ENCODE measurements at places on chromosomes 4 and X. TPM values are rescaled to one million over a fixed set of nuclear protein-coding genes. Genes with fewer than 3 reads are reported as not detected.

The HAUS3 gene
- total RNA-seq, result 5.0 TPM

The NLGN4X gene
- total RNA-seq, result 1.5 TPM

The ADD1 gene
- 113 TPM for total RNA-seq

The IGSF1 gene
- total RNA-seq, result 0.40 TPM

The ZCCHC13 gene
- not detected for total RNA-seq

The GPR143 gene
- total RNA-seq, result 0.78 TPM

The NR3C2 gene
- 12.0 TPM for total RNA-seq

The PCYT1B gene
- 0.05 TPM for total RNA-seq

The ARAP2 gene
- total RNA-seq, result 7.4 TPM

The NOX1 gene
- not detected for total RNA-seq

The TRPC5OS gene
- not detected for total RNA-seq

The ERCC6L gene
- total RNA-seq, result 0.08 TPM

The WDR13 gene
- 86.7 TPM for total RNA-seq

The NPY2R gene
- total RNA-seq, result not detected

The GC gene
- total RNA-seq, result 3,366 TPM

The KDR gene
- total RNA-seq, result 13.5 TPM

The SMR3B gene
- total RNA-seq, result not detected

The RAB9B gene
- not detected for total RNA-seq

The PNMA5 gene
- not detected for total RNA-seq

The IL2 gene
- 1.2 TPM for total RNA-seq

The POU4F2 gene
- total RNA-seq, result not detected

The EDA2R gene
- total RNA-seq, result 0.15 TPM

The SNCA gene
- total RNA-seq, result 0.20 TPM

The PRRG3 gene
- total RNA-seq, result 0.38 TPM

The DCLK2 gene
- total RNA-seq, result 0.68 TPM

The FBXW7 gene
- 12.2 TPM for total RNA-seq

The MYOZ2 gene
- total RNA-seq, result not detected

The SULT1B1 gene
- total RNA-seq, result 31.0 TPM

The RBM46 gene
- 0.15 TPM for total RNA-seq

The CAPN6 gene
- total RNA-seq, result 0.28 TPM

The MAGEA9B gene
- not detected for total RNA-seq

The MRPL1 gene
- total RNA-seq, result 13.8 TPM

The CHM gene
- 6.1 TPM for total RNA-seq

The GLOD5 gene
- total RNA-seq, result 3.1 TPM

The LRAT gene
- total RNA-seq, result 1.6 TPM

The KLF8 gene
- total RNA-seq, result 0.58 TPM

The VCX3A gene
- 0.28 TPM for total RNA-seq

The UGT2B10 gene
- 290 TPM for total RNA-seq

The ADGRL3 gene
- 0.33 TPM for total RNA-seq

The C4orf36 gene
- not detected for total RNA-seq

The FAM9C gene
- total RNA-seq, result not detected

The ACSL4 gene
- total RNA-seq, result 2.5 TPM

The IL15 gene
- total RNA-seq, result 2.7 TPM

The AKAP4 gene
- not detected for total RNA-seq

The OTUD5 gene
- total RNA-seq, result 21.8 TPM

The PABPC4L gene
- total RNA-seq, result 0.05 TPM

The CXCL5 gene
- total RNA-seq, result not detected

The RPS6KA3 gene
- 35.9 TPM for total RNA-seq

All from left lobe of liver (tissue), 2 donors.